ENCODE measurements at places on chromosomes 13 and 19. TPM values are rescaled to one million over a fixed set of nuclear protein-coding genes. Genes with fewer than 3 reads are reported as not detected.
A peak's percentile ranks its signal among the peaks of the same experiment; 100 is the strongest.

DNA sequence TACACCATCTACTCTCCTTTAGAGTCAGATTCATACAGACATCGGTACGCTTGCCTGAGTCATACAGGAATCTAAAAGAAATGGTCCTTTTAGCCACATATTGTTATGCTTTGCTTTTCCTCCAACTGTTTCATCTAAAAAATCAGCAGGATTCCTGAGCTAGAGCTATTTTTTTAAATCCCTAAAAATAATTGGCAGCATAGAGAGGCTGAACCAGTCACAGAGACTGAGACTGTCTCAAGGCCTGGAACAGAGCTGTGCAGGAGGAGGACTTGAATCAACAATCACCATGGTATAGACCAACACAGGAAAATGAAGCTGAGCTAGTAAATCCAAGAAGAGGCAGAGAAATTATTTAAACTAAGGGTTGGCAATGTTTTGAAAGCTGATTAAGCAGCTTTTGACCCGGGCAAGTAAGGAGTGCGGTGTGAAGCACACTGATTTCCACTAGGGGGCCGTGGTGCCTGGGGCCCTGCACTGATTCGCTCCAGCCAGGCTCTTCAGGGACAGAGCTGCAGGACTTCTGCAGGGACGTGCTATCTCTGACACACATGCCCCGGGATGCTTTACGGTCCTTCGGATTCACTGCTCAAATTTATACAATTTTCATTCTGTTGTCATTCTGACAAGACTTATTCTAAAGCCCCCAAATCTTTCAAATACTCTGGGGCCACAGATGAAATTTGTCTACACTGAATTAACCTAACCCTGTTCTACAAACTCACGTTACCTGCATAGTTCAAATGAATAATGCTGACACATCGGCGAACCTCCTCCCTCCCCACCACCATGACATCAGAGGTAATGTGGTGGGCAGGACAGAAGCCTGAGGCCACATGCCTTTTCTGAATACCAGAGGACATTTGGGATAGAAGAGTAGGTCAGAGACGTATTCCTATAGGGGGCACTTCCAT lies 87.6 kb upstream of the SLC15A1 start:
- DNase-seq = peak; percentile 75
- H3K27ac ChIP-seq = no peak overlapping the region
- no peaks in the 10 kb centered on the region for H3K27me3 ChIP-seq
- H3K4me1 ChIP-seq = no peaks in the 10 kb centered on the region

GRCh38 chr13:105598529-105598928 lies 936.9 kb downstream of the EFNB2 start:
- no peak for DNase-seq
- H3K27ac ChIP-seq = no peak overlapping the region
- H3K4me3 ChIP-seq = no peak overlapping the region
- H3K4me1 ChIP-seq = peaks cover 10% of the 10 kb centered on the region

Gene CYP4F8
- polyA plus RNA-seq = not detected

DNA sequence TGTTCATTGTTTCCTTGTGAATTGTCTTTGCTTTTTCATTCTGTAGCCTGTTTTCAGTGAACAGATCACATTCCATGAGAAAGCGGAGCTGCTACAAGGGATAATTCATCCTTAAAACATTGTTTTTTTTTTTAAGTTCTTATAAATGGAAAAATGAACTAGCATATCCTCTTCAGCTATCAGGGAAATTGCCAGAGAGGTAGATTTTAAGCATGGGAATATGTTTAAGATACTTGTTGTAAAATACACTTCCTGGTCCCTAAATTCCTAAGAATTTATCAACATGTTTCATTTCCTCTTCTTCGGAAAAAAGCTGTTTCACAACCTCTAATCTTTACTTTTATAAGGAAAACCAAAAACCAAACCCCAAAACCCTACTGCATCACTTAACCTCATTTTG lies 238.0 kb downstream of the POSTN start:
- no peak overlapping the region for H3K4me3 ChIP-seq
- H3K27ac ChIP-seq = no peak overlapping the region
- no peaks in the 10 kb centered on the region for H3K36me3 ChIP-seq

DNA sequence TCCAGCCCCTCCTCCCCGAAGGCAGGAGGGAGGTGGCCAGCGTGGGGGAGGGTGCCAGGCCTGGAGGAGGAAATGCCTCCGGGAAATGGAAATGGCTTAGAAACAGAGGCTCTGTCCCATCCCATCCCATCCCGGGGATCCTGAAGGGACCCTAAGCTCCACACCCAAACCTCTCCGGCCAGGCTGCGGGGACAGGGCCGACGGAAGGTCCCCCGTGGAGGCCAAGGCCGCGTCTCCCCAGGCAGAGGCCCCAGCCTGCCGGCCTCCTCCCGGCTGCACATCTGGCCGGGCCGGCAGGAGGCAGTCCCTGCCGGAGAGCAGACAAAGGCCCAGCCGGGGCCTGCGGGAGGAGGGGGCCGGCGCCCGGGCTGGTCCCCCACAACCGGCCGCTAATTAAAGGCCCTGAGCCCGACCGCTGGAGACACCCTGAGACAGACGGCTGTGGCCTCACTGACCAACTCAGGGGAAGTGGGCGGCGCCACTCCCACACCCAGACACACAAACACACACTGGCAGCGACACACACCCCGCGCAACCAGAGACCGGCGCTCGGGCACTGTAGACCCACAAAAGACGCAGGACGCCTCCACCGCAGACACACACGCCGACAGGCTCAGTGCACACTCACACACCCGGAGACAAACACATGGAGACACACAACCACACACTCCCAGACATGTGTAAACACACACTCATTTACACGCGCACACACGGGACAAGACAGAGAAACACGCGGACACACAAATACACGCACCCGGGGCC lies 1.1 kb downstream of the ADAMTS10 start:
- H3K27ac ChIP-seq = peak overlapping the region; percentile 81
- H3K4me3 ChIP-seq = peak overlapping the region; percentile 68
- peak; percentile 84 for DNase-seq
- peaks cover 25% of the 10 kb centered on the region for H3K4me1 ChIP-seq
- peaks cover 9% of the 10 kb centered on the region for H3K36me3 ChIP-seq

- H3K36me3 ChIP-seq = no peaks in the 10 kb centered on the region
- no peak overlapping the region for H3K27ac ChIP-seq
- DNase-seq = no peak
- no peak overlapping the region for H3K4me3 ChIP-seq
- H3K4me1 ChIP-seq = peaks cover 5% of the 10 kb centered on the region
Observed at GRCh38 chr13:26007261-26008125, 44.3 kb downstream of the SHISA2 start.

- no peaks in the 10 kb centered on the region for H3K27me3 ChIP-seq
- peak; percentile 73 for DNase-seq
- H3K36me3 ChIP-seq = no peaks in the 10 kb centered on the region
- H3K4me3 ChIP-seq = no peak overlapping the region
Observed at GRCh38 chr13:42398533-42398932, 126.6 kb downstream of the AKAP11 start.

GRCh38 chr13:107124730-107125129 lies 556.8 kb upstream of the ARGLU1 start:
- H3K27me3 ChIP-seq = no peaks in the 10 kb centered on the region
- H3K4me1 ChIP-seq = no peaks in the 10 kb centered on the region
- no peak overlapping the region for H3K4me3 ChIP-seq
- DNase-seq = no peak
- no peaks in the 10 kb centered on the region for H3K36me3 ChIP-seq

Gene ERICH4
- not detected for polyA plus RNA-seq

Gene CCL25
- not detected for polyA plus RNA-seq

GRCh38 chr13:108212886-108213285 lies 2.5 kb downstream of the LIG4 start:
- H3K4me3 ChIP-seq = no peak overlapping the region
- H3K4me1 ChIP-seq = peaks cover 30% of the 10 kb centered on the region
- no peaks in the 10 kb centered on the region for H3K36me3 ChIP-seq
- H3K27ac ChIP-seq = no peak overlapping the region
- H3K27me3 ChIP-seq = no peaks in the 10 kb centered on the region
- no peak for DNase-seq

DNA sequence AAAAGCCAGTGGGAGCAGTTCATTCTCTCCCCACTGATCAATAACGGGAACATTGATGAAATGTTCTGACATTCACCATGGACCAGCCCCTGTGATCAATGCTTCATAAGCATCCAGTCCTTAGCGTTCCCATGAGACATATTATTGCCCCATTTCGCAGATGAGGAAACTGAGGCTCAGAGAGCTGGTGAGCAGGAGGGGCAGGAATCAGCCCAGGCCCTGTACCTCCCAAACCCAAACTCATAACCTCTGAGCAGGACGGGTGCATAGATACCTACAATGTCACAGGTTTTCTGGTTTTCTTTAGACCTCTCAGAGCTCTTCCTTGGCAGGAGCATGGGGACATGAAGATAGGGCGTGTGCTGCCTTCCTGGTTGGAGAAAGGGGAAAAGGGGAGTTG lies 2.1 kb downstream of the MCOLN1 start:
- H3K27ac ChIP-seq = no peak overlapping the region
- peaks cover 65% of the 10 kb centered on the region for H3K36me3 ChIP-seq
- H3K4me3 ChIP-seq = no peak overlapping the region
- H3K27me3 ChIP-seq = no peaks in the 10 kb centered on the region
- DNase-seq = no peak

Gene IER2
- polyA plus RNA-seq = 138 TPM

GRCh38 chr13:23921451-23921888 lies 24.2 kb upstream of the C1QTNF9B start:
- H3K27ac ChIP-seq = no peak overlapping the region
- no peak overlapping the region for H3K4me3 ChIP-seq
- no peaks in the 10 kb centered on the region for H3K4me1 ChIP-seq

DNA sequence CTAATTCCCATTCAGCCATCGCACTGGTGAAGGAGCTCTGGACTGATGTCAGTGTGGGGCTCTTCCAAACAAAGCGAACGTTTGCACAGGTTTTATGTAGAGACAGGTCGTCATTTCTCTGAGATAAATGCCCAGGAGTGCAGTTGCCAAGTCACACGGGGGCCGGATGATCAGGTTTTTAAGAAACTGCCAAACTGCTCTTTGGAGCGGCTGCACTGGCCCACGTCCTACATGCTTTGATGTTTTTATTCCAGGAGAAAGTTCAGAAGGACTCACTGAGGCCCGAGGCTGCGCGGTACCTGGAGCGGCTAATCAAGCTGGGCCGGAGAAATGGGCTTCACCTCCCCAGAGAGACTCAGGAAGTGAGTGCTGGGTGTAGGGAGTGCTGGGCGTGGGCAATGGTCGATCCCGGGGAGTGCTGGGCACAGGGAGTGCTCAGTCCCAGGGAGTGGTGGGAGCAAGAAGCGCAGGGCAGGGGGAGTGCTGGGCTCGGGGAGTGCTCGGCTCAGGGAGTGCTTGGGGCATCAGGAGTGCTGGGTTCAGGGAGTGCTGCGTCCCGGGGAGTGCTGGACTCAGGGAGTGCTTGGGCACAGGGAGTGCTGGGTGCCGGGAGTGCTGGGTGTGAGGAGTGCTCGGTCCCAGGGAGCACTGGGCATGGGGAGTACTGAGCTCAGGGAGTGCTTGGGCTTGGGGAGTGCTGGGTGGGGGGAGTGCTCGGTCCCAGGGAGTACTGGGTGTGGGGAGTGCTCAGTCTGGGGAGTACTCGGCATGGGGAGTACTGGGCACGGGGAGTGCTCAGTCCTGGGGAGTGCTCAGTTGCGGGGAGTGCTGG lies 10.7 kb downstream of the THOP1 start:
- H3K27me3 ChIP-seq = no peaks in the 10 kb centered on the region
- H3K4me3 ChIP-seq = no peak overlapping the region
- H3K36me3 ChIP-seq = peaks cover 19% of the 10 kb centered on the region

- H3K4me1 ChIP-seq = no peaks in the 10 kb centered on the region
- H3K36me3 ChIP-seq = no peaks in the 10 kb centered on the region
- DNase-seq = no peak
- no peak overlapping the region for H3K4me3 ChIP-seq
- no peaks in the 10 kb centered on the region for H3K27me3 ChIP-seq
- no peak overlapping the region for H3K27ac ChIP-seq
Observed at GRCh38 chr13:83867708-83868107, 14.6 kb downstream of the SLITRK1 start.

GRCh38 chr13:101035119-101035620 lies 360.6 kb upstream of the TMTC4 start:
- DNase-seq = no peak
- H3K4me1 ChIP-seq = no peaks in the 10 kb centered on the region

Gene ZNF101
- 10.2 TPM for polyA plus RNA-seq

Gene LRRC63
- not detected for polyA plus RNA-seq

DNA sequence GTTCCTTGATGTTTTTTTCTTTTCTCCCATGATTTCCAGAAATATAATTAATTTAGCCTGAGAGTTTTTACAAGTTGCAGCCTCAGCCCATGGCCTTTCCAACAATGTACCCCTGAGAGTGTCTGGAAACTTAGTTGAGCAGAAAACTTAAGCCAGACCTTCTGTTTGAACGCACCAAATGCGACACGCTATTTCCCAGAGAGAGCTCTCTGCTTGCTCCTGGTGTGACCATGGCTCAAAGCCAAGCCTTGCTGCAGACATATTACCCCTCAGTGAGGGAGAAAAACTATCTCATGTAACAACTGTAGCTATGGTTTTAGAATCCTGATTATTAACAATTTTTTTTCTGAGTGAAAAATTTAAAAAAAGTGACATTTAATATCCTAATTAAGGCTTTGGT lies 1204.5 kb upstream of the SLC10A2 start:
- no peak overlapping the region for H3K4me3 ChIP-seq
- H3K27me3 ChIP-seq = no peaks in the 10 kb centered on the region
- H3K4me1 ChIP-seq = no peaks in the 10 kb centered on the region
- no peak overlapping the region for H3K27ac ChIP-seq
- no peak for DNase-seq
